SW 1271 (cell line): ENCODE measurements at places on chromosomes 12 and 14.
A peak's percentile ranks its signal among the peaks of the same experiment; 100 is the strongest.

DNA sequence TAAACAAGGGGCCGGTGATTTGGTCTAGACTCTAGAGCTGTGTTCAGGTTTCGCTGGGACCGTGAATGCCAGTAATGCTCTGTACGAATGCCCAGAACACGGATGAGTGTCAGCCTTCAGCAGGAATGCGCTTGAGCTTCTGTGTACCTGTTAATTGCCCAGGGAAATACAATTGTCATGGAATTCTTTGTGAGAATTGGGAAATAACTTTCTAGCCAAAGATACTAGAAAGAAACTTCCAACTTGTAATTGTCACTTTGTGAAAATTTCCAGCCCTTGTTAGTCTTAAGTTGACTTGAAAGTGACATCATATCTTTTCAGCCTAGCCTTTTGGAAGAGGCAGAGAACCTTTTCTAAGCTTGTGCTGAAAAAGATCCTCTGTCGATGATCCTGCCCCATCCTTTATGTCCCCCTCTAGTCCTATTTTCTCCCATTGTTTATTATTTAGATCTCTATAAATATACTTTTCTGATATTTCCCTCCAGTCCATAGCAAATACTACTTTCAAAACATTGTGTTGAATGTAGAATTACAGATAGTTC is 2.7 kb downstream of the CHST11 start:
- DNase-seq: no peak

DNA sequence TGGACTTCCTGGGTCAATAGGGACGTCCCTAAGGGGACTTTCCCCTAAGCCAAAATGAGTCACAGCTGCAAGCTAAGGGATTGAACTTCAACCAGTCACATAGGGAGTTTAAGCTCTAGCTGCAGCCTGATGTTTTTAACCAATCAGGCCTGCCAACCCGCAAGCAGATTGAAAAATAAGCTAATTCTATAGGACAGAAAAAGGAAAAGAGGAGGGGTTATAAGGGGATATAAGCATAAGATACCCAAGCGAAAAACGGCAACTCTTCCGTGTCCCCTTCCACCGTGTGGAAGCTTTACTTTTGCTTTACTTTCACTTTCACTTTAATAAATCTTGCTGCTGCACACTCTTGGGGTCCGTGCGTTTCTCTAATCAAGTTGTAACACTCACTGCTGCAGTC is 24.4 kb downstream of the ATP23 start:
- DNase-seq: no peak

- DNase-seq: no peak
Observed at GRCh38 chr12:89971880-89972279, 263.2 kb upstream of the ATP2B1 start.

DNA sequence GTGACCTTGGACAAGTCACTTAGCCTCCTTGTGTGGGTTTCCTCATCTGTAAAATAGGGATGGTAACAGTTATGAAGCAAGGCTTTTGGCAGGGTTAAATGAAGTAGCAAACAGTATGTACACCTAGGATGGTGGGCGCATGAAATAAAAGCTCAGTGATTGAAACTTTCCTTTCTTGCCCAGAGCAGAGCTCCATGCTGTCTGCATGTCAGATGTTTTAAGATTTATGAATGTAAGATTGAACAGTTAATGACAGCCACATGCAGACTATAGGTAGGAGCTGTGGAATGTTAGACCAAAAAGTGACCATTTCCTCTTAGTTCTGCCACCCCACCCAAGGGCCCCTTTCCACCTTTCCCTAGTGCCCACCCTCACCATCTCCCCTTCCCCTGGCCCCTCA is 12.1 kb downstream of the ITGB7 start:
- no peak for DNase-seq

- DNase-seq: no peak
Observed at GRCh38 chr12:3229577-3229976, 152.4 kb downstream of the TSPAN9 start.

DNA sequence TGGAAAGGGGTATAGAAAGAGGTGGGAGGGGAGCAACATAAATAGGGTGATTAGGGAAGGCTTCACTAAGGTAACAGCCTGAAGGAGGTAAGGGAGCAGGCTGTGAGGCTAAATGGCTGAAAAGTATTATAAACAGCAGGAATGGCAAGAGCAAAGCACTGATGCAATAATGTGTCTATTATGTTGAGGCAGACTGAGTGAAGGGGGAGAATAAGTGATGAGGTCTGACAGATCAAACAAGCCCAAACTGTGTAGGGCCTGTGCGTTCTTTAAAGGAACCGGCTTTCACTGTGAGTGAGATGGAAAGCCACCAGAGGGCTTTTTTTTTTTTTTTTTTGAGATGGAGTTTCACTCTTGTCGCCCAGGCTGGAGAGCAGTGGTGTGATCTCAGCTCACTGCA is 6.7 kb upstream of the VCPKMT start:
- DNase-seq: no peak

- no peak for DNase-seq
Observed at GRCh38 chr12:15815730-15816129, 26.5 kb upstream of the EPS8 start.

DNA sequence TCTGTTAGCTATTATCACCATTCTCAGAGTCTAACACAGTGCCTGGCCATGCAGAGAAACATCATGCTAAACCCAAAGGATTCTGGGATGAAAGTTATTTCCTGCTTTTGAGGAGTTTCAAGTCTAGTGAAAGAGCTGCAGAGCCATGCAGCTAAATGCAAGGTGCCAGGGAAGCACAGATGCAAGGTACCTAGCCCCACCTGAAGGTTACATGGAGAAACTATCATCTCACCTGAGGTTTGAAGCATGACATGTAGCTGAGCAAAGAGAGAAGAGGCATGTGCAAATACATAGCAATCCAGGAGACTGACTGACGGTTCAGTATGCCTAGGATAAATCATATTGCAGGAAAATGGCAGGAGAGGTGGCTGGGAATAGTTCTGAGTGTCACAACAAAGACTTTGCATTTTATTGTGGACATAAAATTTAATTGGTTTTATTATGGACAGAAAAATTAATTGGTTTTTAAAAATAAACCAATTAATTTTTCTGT is 170.4 kb downstream of the PRKD1 start:
- no peak for DNase-seq

GRCh38 chr14:30115756-30116155 is 188.1 kb upstream of the PRKD1 start:
- DNase-seq: no peak

DNA sequence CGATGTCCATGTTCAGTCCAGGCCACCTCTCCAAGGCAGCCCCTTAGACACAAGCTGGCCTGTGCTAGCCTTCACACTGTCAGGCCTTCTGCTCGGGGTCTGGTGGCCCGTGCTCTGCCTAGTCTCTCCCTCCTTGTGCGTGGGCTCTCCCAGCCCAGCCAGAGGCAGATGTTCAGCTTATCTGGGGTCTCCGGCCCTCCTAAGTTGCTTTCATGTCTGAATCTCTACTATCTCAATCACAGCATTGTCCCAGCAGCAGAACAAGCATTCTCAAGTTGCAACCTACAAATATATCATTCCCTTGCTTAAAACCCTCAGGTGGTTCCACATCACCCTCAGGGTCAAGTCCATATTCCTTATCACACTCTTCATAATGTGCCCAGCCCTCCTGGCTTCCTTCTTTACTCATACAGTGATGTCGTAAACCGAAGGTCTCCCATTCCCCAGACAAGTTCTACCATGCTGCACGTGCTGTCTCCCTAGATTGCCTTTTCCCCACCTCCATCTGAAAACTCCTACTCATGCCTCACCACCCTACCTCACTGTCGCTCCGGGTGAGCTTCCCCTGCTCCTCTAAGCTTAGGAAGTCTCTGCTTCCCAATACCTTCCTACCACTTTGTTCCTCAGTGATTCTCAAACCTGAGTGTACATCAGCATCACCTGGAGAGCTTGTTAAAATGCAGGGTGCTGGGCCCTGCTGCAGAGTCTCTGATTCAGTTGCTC is 1.5 kb downstream of the KRT73 start:
- DNase-seq: no peak

DNA sequence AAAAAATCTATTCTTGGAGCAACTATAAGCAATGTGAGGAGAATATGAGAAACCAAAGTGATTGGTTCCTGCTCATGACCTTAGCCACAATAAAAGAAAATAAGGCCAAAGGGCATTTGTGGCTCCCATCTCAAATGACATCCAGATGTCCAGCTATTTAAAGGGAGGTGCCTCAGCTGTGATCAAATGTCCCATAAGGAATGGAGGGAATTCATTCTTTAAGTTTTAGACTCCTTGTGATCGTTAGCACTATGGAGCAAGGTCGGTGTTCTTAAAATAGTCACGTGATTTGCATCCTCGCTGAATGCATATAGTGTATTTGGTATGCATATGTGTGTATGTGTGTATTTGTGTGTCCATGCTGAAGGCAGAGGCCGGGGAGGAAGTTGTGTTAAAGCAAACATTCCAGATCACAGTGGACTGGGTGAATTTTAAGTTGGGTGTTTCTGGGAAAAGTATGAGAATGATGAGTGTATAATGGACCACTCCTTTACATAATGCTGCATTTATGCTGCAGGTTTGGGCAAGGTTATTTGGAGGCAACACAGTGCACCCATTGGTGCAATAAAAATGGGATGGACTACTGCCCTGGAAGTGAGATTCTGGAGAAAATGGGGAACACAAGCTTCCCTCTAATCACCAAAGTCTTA is 5.6 kb upstream of the E2F7 start:
- DNase-seq: no peak

DNA sequence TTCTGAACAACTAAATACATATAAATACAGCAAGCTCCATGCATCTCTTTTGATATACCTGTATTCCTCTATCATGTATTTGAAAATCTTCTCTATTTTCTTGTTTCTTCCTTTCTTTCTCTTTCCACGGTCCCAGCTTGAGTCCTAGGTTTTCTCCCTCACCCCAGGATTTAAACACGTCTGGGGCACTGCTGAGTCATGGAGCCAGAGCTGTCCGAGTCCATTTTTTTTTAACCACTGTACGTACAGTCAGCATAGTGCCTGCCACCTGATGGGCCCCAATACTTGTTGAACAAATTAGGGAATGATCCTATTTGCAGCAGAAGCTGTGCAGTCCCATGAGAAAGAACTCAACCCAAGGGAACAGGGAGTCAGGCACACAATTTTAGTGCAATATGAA is 158.1 kb downstream of the ATP23 start:
- no peak for DNase-seq

DNA sequence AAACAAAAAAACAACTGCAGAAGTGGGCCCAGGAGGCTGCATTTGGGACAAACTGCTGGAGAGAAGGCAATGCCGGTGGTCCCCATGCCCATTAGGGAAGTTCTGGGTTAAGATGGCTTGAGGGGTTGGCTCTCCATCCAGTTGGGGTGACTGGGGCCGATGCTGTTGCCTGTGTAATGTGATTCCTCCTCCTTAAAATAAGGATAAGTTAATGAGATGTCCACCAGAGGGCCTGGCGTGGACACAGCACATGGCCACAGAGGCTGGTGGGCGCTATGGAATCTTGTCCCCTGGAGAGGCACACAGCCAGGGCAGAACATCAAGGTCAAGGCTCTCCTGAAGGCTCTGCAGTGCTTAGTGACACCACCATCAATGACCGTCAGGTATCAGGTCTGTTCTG is 1.0 kb upstream of the TESC start:
- DNase-seq: no peak

DNA sequence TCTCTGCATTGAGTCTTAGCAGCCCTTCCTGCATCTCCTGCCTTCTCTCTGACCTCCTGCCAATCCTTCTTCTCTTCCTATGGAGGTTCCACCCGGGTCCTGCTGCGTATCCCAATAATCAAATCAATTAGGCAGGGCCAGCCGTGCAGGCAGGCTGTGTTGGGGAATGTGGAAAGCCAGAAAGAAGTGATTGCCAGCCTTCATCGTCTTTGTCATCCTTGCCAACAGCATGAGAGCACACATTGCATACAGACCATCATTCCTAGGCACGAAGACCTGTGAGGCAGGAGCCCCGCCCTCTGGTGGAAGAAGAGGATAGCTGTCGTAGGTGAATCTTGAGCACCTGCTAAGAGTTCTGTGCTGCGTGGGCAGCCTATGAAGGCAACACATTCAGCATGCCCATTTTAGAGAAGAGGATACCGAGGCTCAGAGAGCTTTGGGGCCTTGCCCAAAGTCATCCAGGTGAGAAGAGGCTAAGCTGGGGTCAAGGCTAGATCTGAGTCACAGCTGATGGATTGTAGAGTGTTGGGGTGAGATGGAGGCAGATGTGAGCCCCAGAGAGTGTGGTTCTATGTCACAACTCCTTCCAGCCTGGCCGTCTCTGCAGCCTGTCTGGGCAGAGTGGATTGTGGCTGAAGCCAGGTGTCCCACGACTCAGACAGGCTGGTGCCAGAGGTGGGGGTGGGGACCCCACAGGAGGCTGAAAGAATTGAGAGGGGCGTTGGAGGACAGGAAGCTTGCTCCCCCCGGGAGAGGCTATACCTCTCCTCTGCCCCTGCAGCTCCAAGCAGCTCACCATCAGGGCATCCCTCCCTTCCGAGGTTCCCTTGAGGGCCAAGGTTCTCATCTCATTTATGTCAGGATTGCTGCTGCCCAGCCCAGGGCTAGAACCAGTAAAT is 12.7 kb downstream of the C14orf132 start:
- DNase-seq: no peak

GRCh38 chr12:57618966-57619433 is 7.8 kb downstream of the ARHGEF25 start:
- no peak for DNase-seq

GRCh38 chr12:131264635-131265034 is 310.9 kb downstream of the ADGRD1 start:
- DNase-seq: no peak

DNA sequence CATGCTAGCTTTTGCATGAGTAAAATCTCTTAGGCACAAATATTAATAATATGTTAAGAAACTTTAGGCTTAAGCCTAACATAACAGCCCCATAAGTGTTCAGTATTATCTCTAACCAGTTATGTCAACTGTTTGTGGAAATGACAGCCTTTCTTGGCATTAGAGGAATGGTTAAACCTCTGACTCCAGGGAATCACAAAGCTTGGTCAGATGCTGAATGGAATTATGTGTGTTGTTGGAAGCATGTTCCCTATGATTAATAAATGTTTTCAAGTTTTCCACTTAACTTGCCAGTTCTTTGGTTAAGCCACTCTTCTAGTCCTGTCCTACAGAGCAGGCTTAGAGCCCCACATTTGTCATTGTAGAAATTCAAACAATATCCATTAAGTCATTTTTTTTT is 17.0 kb downstream of the PSEN1 start:
- DNase-seq: no peak

- no peak for DNase-seq
Observed at GRCh38 chr12:128265566-128265965, 1.4 kb upstream of the TMEM132C start.

DNA sequence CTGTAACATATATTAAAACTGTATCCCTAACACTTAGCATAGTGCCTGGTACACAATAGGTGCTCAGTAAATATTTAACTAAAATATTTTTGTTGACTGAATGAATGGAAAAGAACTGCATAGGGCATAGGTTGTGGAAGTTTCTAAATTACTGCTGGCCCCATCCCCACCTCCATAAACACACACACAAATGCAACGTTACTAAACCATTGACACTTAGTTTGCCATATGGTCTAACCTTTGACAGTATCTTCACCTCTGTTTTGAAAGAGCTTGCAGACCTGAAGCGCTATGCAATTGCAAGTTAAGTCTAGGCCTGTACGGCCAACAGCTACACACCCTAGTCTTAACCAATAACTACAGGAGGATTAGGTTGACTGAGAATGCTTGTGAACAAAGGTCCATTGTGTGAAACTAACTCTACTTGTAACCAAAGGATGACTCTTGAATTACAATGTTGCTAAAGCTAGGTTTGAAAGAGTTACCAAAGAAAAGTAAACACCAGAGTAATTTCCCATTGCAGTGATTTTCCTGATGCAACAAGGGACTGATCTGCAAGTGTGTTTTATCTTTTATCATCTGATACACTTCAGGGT is 924 bp upstream of the MANSC1 start:
- no peak for DNase-seq

GRCh38 chr14:57293866-57294837 is 25.4 kb downstream of the AP5M1 start:
- DNase-seq: peak; percentile 20

GRCh38 chr14:23639048-23639890 is 3.1 kb downstream of the DHRS2 start:
- no peak for DNase-seq
